ENCODE measurements at places on chromosomes 2 and 18.
A peak's percentile ranks its signal among the peaks of the same experiment; 100 is the strongest.

- no peak for DNase-seq
Measured at GRCh38 chr2:43031471-43032212, 194.8 kb downstream of the ZFP36L2 start.

GRCh38 chr2:163664610-163665009 lies 71.2 kb downstream of the FIGN start:
- DNase-seq = no peak

- no peak for DNase-seq
Measured at GRCh38 chr2:184523732-184524131, 74.6 kb upstream of the ZNF804A start.

DNA sequence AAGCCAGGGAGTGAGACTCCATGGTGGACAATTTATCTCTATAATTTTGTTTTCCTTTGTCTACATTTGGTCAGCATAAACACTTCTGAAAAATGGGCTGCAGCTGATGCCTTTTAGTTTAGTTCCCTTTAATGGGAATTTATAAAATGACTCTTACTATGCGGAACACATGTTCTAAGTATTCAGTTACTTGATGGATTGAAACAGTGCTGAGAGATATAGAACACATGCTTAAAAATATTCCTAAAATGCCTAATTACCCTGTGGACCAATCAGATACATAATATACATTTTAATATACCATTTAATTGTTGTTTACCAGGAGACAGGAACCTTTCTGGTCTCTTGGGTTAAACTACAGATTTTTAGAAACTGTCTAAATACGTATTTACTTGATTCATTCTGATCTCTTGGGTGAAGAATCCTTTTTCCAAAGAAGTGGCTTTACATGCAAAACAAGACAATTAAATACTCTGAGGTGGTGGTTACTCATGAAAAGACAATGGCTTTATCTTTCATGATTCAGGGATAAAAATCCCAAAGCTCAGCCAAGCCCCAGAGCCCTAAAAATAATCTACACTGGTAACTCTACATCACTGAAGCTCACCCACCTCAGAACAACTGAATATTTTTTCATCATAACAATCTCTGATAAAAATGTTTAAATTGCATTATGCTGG lies 128.1 kb upstream of the SERTAD2 start:
- DNase-seq = no peak

DNA sequence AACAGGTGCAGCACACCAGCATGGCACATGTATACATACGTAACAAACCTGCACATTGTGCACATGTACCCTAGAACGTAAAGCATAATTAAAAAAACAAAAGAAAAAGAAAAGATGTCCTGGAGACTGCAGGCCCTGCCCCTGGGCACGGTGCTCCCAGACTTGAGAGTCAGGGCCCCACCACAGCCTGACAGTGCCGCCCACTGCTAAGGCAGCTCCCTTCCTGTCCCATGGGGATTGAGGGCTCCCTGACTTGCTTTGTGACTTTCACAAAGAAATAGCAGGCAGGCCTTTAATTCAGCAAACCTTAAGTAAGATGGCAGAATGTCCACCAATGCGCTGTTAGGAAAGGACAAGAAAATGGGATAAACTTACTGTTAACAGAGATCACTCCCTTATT lies 116.8 kb downstream of the NDUFA10 start:
- no peak for DNase-seq

DNA sequence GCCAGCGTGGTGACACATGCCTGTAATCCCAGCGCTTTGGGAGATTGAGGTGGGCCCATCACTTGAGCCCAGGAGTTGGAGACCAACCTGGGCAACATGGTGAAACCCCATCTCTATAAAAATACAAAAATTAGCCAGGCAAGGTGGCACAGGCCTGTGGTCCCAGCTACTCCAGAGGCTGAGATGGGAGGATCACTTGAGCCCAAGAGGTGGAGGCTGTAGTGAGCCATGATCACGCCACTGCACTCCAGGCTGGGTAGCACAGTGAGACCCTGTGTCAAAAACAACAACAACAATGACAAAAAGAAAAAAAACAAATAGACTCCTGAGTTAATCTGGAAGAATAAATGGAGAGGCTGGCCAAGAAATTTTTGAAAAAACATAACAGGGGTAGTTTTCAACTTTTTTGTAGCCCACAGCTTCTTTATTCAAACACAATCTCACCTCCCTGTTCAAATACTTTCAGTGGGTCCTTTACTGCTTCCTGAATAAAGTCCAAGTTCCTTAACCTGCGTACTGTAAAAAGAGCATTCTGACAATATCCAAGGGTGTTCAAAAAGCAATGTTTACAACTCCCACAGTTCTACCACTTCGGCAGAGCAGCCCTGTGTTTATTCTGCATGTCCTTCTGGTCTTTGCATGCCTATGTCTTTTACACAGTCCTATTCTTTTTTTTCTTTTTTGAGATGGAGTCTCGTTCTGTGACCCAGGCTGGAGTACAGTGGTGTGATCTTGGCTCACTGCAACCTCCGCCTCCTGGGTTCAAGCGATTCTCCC lies 53.5 kb downstream of the LRRFIP1 start:
- DNase-seq = no peak

DNA sequence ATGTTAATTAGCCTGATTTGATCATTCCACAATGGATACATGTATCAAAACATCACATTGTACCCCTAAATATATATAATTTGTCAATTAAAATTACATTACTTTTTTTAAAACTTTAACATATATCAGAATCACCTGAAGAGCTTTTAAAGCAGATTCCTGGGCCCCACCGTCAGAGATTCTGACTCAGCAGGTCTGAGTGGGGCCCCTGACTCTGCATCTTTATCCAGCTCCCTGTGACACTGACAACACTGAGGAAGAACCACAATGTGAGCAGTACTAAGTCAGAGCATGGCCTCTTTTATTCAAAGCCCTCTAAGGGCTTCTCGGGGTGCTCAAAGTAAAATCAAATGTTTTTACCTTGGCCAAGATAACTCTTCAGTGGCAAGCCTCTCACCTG lies 9.7 kb downstream of the KIDINS220 start:
- no peak for DNase-seq

DNA sequence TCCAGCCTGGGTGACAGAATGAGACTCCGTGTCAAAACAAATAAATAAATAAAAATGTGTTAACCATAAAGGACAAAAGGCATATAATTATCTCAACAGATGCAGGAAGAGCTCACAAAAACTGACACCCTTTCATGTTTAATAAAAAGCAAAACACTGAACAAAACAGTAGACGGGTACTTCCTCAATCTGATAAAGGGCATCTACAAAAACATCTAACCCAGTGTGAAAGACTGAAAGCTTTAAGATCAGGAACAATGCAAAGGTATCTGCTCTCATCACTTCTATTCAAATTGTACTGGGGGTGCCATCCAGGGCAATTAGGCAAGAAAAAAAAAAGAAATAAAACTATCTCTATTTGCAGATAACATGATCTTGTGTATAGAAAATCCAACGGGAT lies 11.7 kb upstream of the NCL start:
- DNase-seq = no peak

DNA sequence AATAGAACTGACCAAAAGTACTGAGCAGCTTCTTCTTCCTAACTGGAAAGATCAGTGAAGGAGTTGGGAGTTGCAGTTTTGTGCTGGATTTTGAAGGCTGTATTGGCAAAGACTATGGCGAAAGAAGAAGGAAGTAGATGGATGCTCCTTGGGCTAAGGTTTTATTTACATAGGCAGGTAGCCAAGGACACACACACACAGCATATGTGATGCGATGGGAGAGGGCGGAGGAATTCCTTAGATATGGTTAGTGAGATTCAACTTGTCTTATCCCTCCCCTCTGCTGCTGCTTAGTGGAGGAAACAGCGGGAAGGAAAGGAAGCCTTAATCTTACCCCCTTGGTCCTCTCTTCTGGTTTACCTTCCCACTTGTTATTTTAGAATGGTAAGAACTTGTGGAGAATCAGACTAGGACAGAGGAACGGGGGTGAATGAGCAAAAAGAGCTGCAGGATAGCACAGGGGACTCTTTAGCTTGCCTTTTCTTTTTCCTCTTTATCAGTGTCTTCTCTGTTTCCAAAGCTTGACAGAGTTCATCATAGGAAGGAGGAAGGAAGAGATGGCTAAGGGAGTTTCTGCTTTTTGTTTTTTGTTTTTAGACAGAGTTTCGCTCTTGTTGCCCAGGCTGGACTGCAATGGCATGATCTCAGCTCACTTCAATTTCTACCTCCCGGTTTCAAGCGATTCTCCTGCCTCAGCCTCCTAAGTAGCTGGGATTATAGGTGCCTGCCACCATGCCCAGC lies 87.9 kb downstream of the OSBPL6 start:
- peak; percentile 9 for DNase-seq

DNA sequence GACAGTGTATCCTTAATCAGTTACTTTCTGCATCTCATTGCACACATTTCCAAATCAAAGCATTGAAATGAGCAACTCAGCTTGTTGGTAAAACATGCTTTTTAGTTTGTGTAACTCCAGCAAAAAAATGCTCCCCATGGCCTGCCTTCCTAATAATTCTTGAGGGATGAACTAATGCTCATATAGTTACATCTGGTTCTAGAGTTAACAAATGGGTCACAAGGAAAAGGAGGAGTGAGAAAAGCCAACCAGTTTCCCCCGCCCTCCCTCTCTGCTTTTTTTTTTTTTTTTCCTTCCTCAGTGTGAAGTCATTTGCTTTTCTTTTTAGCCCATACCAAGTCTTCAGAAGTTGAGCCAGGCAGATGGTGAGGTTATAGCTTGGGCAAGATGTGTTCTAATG lies 231.7 kb downstream of the MTX2 start:
- no peak for DNase-seq

DNA sequence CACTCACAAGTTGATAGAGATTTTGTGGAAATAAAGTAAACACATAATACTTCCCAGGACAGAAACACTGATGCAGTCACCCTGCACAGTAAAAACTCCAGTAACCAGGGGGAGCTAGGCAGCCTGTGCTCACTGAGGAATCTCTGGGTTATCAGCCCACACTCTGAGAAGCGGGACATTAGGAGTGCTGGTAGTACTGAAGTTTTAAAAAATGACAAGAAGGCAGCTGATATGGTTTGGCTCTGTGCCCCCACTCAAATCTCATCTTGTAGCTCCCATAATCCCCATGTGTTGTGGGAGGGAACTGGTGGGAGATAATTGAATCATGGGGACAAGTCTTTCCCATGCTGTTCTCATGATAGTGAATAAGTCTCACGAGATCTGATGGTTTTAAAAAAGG lies 31.4 kb downstream of the KCTD1 start:
- no peak for DNase-seq

GRCh38 chr18:46474487-46475389 lies 182.3 kb downstream of the LOXHD1 start:
- DNase-seq = no peak

GRCh38 chr2:233679196-233679595 lies 2.5 kb upstream of the UGT1A7 start:
- no peak for DNase-seq

- DNase-seq = no peak
Measured at GRCh38 chr18:3236470-3236869, 11.1 kb upstream of the MYL12A start.

DNA sequence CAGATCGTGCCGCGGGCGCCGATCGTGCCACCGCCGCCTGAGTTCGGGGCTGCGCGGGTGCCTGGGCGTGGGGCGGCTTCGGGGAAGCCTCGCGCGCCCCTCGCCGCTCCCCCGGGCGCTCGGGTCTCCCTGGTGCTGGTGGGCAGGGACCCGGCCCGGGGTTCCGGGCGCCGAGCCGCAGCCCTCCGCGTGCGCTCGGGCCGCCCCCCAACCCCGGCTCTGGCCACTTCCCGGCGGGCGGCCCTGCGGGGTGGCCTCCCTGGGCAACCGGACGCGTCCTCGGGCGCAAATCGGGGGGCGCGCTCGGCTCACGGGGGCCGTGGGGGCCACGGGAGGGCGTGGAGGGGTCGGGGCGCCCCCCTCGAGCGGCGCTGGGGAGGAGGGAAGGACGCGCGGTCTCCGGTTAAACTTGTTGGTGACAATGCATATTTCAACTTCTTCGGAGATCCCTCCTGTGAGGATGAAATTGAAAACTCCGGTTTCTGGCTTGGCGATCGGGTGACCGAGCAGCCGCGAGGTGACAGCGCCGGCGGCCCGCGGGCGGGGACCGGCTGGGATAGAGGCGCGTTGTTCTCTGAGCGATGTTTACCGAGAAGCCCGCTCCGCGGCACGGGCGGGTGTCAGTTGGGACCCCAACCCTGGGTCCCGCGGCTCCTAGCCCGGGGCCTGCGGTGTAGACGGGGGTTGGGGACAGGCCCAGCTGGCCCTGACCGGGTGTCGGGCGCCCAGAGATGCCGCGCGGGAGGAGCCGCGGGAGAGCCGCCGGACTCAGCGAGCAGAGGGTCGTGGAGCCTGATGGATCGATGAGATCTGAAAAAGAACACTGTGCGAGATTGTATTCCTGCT lies 676 bp downstream of the SH3BP4 start:
- DNase-seq = peak; percentile 55

DNA sequence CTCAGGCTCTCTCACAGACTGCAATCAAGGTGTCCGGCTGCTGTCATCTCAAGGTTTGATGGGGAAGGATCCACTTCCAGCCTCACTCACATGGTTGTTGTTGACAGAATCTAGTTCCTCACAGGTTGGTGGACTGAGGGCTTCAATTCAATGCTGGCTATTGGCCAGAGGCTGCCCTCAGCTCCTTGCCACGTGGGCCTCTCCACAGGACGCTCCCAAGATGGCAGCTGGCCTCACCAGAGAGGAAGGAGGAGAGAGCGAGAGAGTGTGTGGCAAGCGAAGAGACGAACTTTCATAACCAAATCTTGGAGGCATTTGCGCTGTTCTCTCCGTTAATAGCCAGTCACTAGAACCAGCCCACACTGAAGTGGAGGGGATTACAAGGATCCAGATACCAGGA lies 13.5 kb upstream of the DNMT3A start:
- DNase-seq = no peak

DNA sequence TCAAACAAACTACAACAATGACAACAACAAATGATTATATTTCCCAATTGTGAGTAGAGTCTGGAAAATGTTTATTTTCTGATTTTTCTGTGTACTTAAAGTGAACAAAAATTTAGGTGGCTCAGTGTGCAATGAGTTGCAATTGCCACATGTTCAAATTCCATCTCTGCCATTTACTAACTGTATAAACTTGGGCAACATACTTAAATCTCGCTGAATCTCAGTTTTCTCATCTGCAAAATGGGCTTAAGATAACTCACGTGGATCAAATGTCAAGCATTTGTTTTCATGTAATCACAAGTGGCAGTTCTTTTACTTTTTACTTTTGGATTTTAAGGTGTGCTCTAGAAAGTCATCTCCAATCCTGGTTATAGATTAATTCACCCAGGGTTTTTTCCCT lies 416.8 kb upstream of the HNRNPA3 start:
- DNase-seq = no peak

GRCh38 chr2:164903204-164903603 lies 52.1 kb downstream of the SLC38A11 start:
- DNase-seq = peak; percentile 22

GRCh38 chr18:29226213-29226612 lies 1049.3 kb upstream of the CDH2 start:
- no peak for DNase-seq

- DNase-seq = peak; percentile 83
Measured at GRCh38 chr2:134461511-134461910, 207.6 kb downstream of the MGAT5 start.

- peak; percentile 57 for DNase-seq
Measured at GRCh38 chr2:144935736-144936135, 415.8 kb upstream of the ZEB2 start.

GRCh38 chr2:10161206-10161931 lies 38.8 kb downstream of the RRM2 start:
- DNase-seq = no peak

All from suppressor macrophage treated with lipopolysaccharide for 1 hour (primary cell).